Hematopoietic multipotent progenitor cell (in vitro differentiated cells): ENCODE measurements at places on chromosomes 6 and 20.
A peak's percentile ranks its signal among the peaks of the same experiment; 100 is the strongest.

DNA sequence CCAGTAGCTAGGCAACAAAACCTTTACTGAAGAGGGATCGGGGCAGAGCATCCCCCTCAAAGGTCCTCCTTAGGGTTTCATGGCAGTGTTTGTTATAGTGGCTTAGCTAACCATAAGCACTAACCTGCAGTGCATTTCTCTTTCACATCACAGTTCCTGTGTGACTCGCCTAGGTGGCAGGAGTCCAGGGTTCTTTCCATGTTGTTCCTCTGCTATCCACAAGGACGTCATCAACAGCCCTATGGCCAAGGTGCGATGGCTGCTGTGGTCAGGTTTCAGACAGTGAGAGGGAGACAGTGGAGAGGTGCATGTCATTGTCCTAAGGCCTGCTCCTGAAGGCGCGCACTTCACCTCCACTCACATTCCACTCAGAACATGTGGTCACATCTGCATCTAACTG, 38.8 kb upstream of the FOXA2 start:
- no peak for DNase-seq

GRCh38 chr20:6636209-6637159, 131.0 kb upstream of the BMP2 start:
- no peak for DNase-seq

DNA sequence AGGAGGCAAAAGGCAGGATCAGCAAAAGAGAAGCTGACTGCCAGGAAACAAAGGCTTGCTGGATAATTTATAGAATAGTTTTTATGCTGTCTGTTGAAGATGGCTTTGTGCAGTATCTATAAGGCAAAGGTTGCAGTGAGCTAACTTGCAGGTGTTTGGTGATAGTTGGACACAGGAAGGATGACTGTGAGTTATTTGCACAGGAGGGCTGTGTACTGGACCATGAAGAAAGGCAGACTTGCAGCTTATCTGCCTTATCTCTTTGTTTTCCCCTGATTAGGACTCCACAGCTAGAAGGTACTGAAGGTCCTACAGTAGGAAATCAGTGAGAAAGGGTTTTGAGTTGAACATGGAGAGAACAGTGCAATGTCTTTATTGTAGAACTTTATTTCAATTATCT, 2.1 kb downstream of the BTN1A1 start:
- DNase-seq = no peak

GRCh38 chr20:24131281-24131680, 142.7 kb upstream of the GGTLC1 start:
- no peak for DNase-seq

DNA sequence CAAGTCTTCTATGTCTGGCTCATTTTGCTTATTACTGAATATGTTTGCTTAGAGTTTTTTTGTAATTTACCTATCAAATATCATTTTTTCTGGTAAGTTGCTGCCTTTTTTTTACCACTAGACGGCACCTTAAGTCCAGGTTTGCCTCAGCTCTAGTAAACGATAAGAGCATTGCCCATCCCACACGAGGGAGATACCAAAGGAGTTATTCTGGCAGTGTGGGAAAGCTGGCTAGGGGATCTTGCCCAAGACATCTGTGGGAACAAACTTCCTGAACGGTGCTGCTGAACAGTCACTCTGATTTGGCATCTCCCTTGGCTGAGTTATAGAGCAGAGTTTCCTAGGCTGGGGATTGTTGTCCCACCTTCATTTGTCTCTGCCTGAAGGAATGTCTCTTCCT, 306.4 kb downstream of the COL12A1 start:
- no peak for DNase-seq

GRCh38 chr20:53623134-53623453, 29.5 kb upstream of the ZNF217 start:
- no peak for DNase-seq

DNA sequence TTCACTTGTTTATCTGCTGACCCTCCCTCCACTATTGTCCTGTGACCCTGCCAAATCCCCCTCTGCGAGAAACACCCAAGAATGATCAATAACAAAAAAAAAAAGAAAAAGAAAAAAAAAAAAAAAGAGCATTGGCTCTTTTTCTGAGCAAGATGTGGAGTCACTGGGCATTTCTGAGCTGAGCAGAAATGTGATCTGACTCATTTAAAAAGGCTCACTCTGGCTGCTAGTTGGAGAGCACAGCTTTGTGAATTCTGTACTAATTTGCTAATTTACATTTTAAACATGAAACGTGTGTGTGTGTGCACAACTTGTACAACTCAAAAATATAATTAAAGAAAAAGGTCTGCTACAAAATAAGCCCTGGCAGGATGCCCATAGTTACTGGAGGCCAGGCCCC, 20.2 kb downstream of the SCML4 start:
- no peak for DNase-seq

DNA sequence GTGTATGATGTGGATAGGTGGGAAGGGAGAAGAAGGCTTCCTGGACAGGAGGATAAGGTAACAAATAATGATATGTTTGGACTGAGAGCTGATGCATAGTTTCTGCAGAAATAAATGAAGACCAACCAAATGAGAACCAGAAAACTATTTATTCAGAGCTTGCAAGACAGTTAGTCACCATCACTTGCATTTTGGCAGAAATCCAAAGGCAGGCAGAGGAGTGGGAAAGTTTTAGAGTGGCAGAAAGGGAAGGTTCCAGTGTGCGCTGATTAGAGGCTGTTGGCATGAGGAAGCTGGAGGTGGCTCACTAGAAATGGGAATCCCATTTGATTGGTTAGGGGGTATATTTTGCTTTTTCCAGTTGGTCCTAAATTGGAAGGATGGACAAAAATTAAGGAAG, 13.0 kb upstream of the F13A1 start:
- peak; percentile 36 for DNase-seq

DNA sequence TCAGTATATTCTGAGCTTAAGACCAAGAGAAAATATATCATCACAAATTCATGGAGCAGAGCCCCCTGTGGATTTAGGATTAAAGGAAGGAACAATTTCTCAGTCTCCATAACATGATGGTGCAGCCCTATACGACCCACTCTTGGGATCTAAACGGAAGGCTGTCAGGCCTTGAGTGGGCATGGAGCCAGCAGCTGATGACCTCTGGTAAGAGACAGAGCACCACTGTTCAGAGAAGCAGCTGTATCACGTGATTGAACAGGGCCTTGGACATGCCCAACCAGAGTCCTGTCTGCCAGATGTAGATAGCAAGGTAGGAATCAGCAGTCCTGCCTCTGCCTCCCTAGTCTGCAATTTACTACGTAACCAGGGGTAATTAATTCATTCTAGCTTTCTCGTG, 259.4 kb upstream of the POU3F2 start:
- DNase-seq = no peak
